ENCODE measurements at places on chromosomes 4 and X.
A peak's percentile ranks its signal among the peaks of the same experiment; 100 is the strongest.

DNA sequence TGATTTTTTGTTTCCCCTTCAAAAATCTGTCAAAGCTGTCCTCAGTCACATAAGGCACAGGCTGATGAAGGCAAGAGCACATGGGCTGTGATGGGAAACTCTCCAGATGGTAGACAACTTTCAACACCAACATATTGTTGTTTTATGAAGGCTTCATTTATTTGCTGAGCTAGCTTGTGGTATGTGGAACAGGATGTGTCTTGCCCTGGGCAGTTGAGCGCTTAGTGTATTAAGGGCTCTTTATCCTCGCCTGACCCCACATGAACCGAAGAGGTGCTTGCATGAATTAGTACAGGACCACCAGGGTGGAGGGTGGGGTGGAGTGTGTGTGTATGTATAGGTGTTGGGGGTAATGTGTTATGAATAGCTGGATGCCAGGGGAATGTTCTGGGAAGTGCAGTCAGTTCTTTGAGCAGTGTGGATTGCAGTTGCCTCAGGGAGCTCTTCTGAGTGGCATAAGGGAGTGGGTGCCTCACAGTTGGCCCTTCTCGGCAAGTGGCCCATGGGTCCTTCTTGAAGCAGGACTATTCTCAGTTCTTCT lies 103.1 kb downstream of the PHEX start:
- DNase-seq = no peak

GRCh38 chrX:20263474-20263873 lies 3.2 kb downstream of the RPS6KA3 start:
- DNase-seq = peak; percentile 58

DNA sequence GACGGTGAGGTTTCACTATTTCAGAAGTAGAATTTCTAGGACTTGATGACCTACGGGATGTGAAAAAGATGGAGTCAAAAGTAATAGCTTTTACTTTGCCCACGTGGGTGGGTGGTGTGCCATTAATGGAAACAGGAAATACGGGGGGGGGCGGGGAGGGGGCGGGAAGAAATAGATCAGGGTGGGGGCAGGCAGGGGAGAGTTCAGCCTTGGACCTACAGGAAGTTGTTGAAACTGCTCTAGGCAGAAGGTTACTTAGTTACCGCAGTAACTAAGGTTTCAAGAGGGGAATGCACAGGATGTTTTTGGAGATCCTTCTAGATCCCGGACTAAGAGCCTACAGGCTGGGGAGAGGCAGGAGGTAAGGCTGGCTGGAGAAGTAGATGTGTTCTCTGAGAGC lies 3.6 kb upstream of the FHL1 start:
- no peak for DNase-seq

GRCh38 chr4:79673898-79674297 lies 265.9 kb upstream of the GK2 start:
- DNase-seq = no peak

- DNase-seq = no peak
These were observed 34.3 kb downstream of the IRF2 start for GRCh38 chr4:184439856-184440594.

DNA sequence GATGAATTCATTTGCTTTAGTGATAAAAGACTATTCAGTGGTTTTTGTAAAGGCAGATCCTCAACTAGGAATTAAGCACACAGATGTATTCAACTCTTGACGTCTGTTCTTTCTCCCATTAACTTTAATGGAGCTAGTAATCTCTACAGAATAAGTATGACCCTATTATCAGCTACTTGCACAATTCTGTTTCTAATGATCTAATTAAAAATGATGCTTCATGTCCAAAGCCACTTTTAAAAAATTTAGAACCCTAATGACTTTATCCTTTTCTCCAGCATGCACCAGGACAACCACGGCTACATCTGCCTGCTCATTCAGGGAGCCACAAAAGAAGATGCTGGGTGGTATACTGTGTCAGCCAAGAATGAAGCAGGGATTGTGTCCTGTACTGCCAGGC lies 85.4 kb downstream of the CBR4 start:
- no peak for DNase-seq

GRCh38 chr4:129043523-129043922 lies 49.8 kb downstream of the SCLT1 start:
- peak; percentile 11 for DNase-seq

- DNase-seq = peak; percentile 42
These were observed 103.7 kb downstream of the JADE1 start for GRCh38 chr4:128913228-128913627.

GRCh38 chr4:107625391-107625902 lies 94.6 kb downstream of the PAPSS1 start:
- no peak for DNase-seq

DNA sequence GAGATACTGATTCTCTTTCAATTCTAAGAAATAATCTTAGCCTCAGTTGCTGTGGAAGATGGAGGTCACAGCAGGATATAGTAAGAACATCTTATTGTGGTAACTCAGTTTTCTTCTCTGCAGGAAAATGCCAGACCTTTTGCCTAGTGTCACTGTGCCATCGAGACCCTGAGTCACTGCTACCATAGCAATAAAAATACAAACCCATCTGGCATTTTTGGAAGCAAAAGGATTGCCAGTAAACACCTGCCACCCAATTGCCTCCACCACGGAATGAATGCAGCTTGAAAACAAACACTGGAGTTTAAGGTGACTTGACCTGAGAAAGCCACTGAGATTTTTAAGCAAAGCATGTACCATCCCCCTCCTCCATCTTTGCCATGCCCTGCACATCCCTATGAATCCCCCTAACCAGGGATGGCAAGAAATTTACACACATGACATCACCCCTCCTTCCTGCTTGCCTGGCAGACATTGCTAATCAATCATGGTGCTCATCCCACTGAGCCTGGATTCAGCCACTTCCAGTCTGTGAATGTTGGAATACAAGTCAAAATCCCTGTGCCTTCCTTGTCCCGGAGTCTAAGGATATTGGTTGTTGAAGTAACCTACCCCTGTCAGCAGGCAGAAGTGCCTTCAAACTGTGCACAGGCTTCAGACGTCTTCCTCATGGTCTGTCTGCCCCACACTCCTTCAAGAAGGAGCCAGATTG lies 59.6 kb upstream of the MAMLD1 start:
- no peak for DNase-seq

DNA sequence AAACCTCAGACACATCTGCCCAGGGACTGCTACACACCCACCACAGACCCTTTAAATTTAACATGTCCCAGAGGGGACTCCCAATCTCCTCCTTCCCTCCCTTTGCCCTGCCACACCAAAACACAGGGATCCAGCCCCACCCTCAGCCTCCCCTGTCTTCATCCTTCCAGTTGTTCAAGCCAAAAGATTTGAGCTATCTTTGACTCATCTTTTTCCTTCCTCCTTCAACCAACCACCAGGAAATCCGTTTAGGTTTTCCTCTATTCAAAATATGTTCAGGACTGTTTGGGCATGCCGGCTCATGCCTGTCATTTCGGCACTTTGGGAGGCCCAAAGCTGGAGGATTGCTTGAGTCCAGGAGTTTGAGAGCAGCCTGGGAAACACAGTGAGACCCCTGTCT lies 6.9 kb upstream of the STK32B start:
- DNase-seq = no peak

DNA sequence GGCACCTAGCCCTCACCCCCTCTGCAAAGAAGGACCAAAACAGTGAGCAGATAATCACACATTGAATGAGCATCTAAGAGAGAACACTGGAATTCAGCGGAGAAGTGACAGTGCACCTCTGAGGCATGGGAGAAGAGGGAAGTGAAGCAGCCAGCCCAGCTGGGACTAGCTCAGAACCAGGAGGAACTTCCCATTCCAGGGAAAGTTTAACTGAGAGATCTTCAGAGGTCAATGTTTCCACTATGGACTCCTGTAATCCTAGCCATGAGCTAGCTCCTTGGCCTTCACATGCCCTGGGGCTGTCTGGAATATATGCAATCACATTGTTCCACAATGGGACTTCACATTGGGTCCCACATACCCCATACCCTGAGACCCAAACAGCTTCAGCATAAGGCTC lies 24.4 kb downstream of the TLR6 start:
- DNase-seq = no peak

DNA sequence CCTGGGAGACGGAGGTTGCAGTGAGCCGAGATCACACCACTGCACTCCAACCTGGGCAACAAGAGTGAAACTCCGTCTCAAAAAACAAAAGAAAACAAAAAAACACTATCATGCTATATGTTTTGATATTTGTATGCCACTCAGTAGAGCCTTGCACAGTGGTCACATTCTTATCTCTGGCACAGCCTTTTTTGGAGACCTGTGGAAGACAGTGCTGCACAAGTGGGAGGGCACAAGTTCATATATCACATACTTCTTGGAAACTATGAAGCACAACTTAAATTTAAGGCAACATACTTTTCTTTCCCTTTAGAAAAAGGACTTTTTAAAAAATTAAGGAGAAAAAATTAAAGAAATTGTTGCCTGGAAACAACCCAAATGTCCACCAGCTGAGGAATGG lies 14.4 kb upstream of the S100G start:
- DNase-seq = no peak

DNA sequence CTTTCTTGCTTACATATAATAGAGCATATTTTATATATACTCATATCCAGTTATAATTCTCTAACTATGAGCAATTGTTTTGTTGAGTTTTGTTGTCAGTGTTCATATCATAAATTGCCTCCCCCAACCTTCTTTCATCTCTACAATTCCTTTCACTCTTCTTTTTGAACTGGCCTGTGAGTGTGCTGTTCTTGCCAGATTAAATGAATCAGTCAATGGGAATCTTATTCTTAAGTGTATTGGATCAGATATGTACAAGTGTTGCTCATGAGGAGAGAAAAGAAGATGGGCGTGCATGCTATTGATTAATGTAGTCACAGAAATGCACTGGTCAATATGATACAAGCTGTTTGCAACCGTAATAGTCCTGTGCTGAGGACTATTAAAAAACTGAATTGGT lies 728.1 kb upstream of the MAGEB2 start:
- no peak for DNase-seq

DNA sequence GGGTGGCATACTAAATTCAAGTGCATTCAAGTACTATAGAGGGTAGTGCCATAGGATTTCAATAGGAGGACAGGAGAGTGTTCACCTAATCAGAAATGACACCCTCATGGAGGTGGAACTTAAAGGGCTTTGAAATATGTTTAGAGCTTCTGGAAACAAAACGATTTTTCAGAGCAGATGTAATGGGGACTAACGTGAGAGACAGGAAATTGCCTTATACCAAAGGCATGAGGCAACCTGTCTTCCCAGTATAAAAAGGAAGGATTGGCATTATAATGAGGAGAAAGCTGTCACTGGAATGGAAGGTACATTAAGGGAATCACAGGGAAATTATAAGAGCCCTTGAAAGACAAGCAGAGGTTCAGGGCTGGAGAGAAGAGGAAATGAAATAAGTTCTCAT lies 116.3 kb upstream of the PNPLA4 start:
- no peak for DNase-seq

DNA sequence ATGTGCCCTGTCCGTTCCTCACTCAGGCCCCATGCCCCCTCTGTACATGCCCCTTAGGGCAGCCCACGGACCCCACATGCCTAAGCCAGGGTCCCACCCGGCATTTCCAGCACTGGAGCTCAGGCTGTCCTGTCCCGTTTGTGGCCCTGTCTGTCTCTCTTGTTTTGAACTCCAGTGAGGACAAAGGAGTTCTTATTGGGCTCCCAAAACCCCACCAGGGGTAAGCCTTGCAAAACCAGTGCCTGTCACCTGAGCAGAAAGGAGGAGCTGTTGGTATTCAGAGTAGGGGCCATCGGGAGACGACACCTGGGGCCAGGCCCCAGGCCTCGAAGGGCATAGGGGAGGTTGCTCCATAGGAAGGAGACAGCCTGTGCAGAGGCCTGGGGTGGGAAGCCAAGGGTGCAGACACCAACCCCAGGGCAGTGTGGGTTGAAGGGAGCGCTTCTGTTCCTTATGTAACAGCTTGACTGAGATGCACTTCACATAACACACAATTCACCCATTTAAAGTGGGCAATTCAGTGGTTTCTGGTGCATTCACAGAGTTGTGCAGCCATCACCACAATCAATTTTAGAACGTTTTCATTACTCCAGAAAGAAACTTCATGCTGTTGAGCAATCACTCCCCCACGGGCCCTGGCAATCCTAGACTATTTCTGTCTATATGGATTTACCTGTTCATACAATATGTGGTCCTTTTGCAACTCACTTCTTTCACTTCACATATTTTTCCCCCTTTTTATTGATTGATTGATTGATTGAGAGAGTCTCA lies 31.7 kb downstream of the MAN2B2 start:
- DNase-seq = no peak

- no peak for DNase-seq
These were observed 100.2 kb upstream of the C1QTNF7 start for GRCh38 chr4:15327311-15328298.

GRCh38 chrX:11239230-11239629 lies 54.0 kb upstream of the AMELX start:
- no peak for DNase-seq

GRCh38 chr4:97525236-97525635 lies 618.0 kb downstream of the STPG2 start:
- no peak for DNase-seq

- no peak for DNase-seq
These were observed 50.7 kb downstream of the CHST7 start for GRCh38 chrX:46624090-46624786.

DNA sequence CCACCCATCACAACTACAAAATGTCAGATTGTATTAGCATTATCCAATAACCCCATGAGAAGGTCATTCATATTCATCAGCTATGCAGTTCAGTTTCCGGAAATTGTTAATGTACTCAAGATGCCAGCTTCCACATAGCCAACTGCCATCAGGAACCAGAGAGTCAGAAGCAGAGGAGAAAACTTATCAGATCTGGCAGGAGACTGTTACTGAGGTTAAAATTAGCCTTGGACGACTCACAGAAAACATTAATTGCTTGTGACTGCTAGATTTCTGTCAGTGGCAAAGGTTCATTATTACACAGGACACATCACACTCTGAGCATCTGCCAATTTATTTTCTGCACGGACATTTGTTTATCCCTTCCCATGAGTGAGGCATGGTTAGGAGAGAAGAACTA lies 352.8 kb downstream of the DHRSX start:
- no peak for DNase-seq

GRCh38 chr4:70701271-70701670 lies 12.9 kb downstream of the UTP3 start:
- DNase-seq = no peak

GRCh38 chr4:186898367-186898766 lies 174.7 kb upstream of the FAT1 start:
- DNase-seq = no peak

- DNase-seq = no peak
These were observed 43.3 kb upstream of the PPM1K start for GRCh38 chr4:88327665-88328064.

GRCh38 chr4:109410226-109410625 lies 23.4 kb upstream of the SEC24B start:
- no peak for DNase-seq

DNA sequence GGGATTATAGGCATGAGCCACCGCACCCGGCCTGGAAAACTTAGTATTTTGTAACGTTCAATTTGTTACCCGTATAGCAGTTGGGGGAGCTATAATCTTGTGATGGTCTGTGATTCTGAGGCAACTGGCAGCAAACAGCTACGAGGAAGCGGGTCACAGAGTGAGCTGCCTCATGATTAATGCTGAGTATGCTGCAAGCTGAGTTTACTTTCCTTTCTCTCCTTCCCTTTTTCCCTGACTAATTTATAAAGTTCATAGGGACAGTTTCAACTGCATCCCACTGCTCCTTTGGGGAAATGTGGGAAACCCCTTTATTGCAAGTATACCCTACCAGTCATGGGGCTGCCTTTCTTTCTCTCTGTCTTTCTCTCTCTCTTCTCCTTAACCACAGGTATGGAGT lies 17.7 kb upstream of the ELOVL6 start:
- DNase-seq = no peak
